ENCODE measurements at places on chromosomes 6 and 20.

DNA sequence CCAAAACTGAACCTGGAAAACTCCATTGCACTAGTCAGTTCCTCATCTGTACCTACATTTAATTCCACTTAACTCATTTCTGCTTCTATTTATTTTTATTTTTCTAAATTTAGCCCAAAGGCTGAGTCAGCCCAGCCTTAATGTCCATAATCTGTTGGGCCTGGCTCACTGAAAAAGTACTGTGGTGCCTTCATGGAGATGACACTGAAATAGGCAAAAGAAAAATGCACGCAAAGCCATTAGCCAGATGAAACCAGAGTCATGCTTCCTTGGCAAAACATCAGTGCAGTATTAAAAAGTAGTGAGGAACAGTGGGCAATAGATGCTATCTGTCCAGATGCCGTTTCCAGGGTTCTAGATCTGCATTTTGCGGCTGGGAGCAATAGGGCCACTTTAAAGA lies 14.7 kb upstream of the PLCB4 start:
- DNase-seq = no peak

GRCh38 chr20:17836303-17836861 lies 132.2 kb downstream of the SNX5 start:
- DNase-seq = no peak

DNA sequence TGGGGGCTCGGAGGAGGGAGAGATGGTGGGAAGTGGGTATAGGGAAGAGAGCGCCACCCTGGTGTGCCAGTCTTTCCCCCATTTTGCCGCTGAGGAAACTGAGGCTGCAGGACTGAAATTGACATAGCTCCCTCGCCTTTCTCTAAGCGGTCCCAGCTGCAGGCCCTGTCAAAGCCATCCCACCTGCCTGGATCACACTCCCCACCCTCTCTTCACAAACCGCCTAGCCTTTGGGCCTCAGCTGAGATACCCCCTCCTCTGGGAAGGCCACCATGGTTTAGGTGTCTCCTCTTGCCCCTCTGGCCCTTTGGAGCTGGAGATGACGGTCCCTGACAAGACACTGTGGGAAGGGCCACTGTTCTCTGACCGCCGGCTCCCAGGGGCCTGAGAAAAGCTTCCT lies 16.9 kb downstream of the SRC start:
- no peak for DNase-seq

- no peak for DNase-seq
These were observed 43.7 kb downstream of the ADNP start for GRCh38 chr20:50887576-50887975.

GRCh38 chr20:4606051-4606450 lies 115.7 kb upstream of the PRND start:
- no peak for DNase-seq

DNA sequence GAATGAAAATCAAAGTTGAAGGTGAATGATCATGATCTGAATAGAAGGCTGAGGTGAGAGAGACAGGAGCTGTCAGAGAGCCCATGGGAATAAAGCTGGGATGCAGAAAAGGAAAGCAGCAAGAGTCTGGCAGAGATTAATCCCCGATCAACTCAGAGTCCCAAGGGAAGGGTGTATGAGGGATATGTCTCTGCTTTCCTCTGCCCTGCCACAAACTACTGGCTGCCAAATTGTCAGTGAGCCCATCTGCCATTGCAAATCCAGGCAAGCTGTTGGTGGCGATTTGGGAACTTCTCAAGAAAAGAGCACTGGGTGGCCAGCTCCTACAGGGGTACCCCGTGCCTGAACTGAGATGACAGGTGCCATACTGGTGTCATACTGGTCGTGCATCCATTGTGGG lies 705.5 kb upstream of the MAN1A1 start:
- DNase-seq = no peak

- no peak for DNase-seq
These were observed 19.6 kb downstream of the FARS2 start for GRCh38 chr6:5280920-5281319.

DNA sequence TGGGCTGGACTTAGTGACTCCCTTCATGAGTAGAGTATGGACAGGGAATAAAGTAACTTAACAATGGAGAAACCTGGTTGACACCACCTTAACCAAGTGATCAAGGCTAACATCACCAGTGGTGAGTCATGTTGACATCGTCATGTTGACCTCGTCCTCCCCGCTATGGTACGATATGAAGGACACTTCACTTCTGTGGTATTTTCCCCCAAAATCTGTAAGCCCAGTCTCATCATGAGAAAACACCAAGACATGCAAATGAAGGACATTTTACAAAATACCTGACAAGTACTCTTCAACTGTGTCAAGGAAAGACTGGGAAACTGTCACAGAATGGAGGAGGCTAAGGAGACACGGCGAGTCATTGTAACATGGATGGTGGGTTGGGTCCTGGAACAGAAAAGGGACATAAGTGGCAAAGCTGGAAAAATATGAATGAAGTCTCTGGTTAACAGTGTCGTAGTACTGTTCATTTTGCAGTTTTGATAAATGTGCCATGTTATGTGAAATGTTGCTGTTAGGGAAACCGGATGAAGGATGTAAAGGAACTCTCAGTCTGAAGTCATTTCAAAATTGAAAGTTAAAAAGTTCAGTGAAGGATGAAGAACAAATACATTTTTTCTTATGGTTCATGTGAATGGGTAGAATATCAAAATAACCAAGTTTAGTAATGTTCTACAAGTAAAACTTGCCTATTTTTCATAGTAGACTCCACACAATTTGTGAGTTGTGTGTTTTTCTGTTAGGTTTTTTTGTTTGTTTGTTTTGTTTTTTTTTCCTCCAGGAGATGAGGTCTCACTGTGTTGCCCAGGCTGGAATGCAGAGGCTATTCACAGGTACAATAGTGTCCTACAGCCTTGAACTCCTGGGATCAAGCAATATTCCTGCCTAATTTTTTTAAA lies 247.5 kb downstream of the TMEM242 start:
- no peak for DNase-seq

- no peak for DNase-seq
These were observed 179.4 kb upstream of the JAG1 start for GRCh38 chr20:10853176-10853575.

DNA sequence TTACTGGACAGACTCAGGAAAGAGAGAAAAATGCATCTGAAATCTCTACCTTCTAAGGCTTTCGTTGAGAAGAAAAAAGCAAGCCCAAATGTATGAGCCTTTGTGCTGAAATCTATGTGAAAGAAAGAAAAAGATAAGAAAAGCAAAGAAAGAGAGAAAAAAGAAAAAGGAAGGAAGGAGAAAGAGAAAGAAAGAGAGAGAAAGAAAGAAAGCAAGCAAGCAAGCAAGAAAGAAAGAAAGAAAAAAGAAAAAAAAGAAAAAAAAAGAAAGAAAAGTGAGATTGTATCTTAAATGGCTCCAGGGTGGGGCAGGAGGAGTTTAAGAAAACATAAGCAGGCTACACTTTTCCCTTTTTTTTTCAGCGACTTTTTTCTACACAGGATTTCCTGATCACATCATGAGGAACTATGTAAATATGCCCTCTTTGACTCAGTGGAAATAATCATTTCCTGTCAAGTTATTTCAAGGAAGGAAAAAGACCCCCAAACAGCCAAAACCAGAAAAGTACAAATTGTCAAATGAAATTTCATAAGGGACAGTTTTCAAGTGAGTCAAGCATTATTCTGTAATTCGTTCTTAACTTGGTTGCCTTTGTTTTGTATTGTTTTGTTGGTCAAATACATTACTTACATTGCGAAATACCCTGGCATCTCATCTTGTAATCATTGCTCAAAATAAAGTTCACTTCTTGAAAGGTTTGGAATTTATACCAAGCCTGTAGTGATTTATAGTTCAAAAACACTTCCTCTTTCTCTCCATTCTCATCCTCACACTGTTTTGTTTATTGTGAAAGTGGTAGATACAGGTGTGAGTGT lies 79.5 kb upstream of the RNF217 start:
- no peak for DNase-seq

DNA sequence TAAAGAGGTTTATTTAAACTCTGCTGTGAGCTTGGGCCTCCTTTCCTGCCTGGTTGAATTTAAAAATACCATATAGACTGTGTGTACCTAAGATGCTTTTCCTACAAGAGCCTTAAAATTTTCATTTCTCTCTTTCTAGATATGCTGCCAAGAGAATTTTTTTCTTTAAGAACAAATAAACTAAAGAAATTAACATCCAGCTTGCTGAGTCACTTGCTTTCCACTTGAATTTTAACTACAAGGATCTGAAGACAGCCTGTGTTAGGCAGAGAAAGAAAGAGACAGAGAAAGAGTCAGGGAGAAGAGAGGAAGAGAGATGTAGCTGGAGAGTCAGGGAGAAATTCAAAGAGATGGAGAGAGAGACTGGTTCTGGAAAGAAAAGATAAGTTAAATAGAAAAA lies 18.3 kb upstream of the SNAP25 start:
- no peak for DNase-seq

DNA sequence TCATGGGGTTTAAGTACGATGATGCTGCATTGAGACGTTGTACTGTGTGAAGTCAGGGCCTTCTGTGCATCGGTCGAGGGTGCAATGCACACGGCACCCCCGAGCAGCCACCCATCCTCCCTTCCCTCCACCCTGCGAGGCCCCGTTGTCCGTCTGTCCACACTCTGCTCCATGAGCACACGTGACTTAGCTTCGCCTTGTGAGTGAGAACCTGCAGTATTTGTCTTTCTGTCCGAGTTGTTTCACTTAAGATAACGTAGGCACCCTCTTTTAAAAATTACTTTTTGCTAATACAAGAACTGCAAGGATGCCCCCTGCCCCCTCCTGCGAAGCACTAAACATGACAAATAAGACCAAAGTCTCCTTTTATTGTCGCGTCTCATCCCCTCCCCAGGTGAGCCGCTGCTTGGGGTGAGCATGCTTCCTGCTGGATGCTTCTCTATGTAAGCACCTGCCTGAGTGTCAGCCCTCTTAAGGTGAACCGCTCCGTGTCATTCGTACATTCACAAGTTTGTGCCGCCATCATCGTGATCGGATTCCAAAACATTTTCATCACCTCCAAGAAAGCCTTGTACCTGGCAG lies 3.6 kb upstream of the RBBP8NL start:
- no peak for DNase-seq

- DNase-seq = no peak
These were observed 47.4 kb downstream of the SRC start for GRCh38 chr20:37393196-37393862.

DNA sequence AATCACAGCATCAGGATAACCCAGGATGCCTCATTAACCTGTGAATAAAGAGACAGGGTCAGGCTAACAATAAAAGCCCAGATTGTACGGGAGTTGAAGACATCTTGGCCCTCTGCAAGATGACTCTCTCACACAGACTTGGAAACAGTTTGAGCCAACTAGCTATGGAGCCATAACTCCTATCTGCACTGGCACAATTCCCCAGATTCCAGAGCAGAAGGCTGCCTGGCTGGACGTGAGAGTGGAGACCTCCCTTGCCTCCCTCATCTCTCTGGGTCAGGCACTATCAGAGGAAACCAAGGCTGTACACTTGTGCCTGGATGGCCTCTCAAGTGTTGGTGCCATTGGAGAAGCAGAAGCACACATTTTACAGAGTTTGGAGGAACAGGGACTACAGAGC lies 312.6 kb downstream of the THBS2 start:
- no peak for DNase-seq

- no peak for DNase-seq
These were observed 17.2 kb upstream of the SH3BGRL2 start for GRCh38 chr6:79613912-79614311.

DNA sequence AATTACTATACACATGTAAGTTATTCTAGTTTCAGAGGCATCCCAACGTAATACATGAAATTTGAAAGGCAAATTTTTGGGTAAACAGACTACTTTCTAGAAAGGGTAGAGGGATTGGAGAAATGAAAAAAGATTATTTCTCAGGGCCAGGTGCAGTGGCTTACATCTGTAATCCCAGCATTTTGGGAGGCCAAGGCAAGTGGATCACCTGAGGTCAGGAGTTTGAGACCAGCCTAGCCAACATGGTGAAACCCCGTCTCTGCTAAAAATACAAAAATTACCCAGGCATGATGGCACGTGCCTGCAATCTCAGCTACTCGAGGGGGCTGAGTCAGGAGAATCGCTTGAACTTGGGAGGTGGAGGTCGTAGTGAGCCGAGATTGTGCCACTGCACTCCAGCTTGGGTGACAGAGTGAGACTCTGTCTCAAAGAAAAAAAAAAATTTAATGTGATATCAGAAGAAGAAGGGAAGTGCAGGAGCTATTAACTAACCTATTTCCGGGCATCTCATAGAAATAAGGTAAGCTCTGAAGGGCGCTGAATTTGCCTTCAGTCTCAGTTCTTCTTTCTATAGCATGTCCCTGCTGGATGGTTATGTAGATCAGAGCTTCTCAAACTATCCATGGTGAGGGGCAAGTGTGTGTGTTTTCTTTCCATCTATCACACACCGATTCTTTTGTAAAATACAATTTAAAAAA lies 100.3 kb upstream of the MTHFD1L start:
- DNase-seq = no peak

GRCh38 chr6:170131351-170131750 lies 159.5 kb downstream of the DLL1 start:
- DNase-seq = no peak
